ENCODE measurements at places on chromosomes 2 and 18.

DNA sequence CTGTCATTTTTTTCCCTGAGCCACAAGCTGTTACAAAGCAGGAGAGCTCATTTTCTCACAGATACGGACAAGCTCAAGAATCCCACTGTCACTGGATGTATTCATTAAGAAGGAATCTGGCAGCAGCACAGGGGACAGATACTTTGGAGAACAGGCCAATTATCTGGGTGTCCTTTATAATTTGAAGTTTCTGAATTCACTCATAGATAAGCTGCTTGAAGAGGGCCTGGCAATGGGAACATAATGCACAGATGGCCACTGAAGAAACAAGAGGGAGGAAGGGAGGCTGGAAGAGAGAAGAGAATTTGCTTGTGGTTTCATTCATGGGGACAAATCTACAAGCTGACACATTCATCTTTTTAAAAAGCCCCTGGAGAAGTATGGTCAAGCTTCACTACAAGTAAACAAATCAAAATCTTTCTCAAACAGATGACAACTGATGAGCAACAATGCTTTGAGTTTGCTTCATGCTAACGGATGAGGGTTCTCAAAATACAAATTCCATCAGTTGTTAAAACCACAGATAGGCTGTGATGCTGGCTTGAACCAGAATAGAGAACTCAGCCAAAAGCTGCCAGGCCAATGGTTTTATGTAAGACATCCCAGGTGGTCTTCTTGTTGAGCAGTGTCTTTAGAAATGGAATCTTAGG lies 11.9 kb downstream of the BCL2 start:
- DNase-seq, result no peak

GRCh38 chr18:35215026-35215425 lies 25.8 kb upstream of the ZNF397 start:
- DNase-seq, result no peak

GRCh38 chr2:62573137-62573731 lies 67.2 kb upstream of the TMEM17 start:
- DNase-seq, result no peak

DNA sequence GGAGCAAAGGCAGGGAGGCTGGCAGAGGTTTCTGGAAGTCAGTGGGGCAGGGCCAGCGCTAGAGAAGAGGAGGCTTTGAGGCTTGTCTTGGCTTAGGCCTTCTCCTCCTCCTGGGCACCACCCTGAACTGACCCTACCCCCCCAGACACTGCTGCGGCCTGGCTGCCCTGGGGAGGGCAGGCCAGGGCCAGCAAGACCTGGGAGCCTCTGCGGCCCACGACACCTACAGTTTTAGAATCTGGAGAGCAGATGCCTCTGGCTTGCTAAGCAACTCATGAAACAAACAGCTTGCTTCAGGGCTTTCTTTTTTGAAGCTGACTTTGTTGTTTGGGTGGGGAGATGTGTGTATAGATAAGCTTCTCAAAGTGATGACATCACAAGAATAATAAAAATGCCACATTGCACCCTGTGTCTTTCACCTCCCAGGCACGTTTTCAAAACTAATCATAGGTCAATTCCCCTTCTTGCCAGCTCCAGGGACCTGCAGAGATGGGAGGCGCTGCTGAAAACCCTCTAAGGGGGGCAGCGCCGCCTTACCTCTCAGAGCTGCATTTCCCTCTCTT lies 46.2 kb upstream of the SMAD7 start:
- no peak for DNase-seq

GRCh38 chr18:35430721-35431373 lies 53.7 kb upstream of the ZNF396 start:
- DNase-seq, result no peak

GRCh38 chr2:185567940-185568339 lies 170.7 kb upstream of the FSIP2 start:
- DNase-seq, result no peak

- DNase-seq, result no peak
Measured at GRCh38 chr2:61456070-61456745, 14.7 kb downstream of the USP34 start.

- no peak for DNase-seq
Measured at GRCh38 chr2:170845343-170845742, 28.7 kb downstream of the GAD1 start.

DNA sequence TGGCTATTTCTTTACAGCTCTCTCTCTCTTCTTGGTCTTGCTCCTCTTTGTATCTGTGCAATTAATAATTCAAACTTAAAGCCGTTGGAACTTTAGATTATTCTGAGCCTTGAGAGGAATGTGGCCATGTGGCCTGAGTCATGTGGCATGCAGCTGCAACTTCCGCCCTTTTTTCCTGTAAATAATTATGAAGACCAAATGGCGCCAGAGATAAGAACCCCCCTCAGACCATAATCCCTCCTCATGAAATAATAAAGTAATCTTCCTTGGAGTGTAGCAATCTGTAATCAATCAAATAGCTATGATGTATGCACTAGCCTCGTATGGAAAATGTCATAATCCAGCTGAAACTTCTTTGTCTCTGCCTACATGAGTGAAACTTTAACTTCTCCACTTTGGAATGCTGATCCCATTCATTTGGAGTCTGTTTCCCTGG lies 13.5 kb upstream of the TWSG1 start:
- DNase-seq, result no peak

GRCh38 chr2:24047703-24048033 lies 477 bp upstream of the WDCP start:
- DNase-seq, result no peak

- no peak for DNase-seq
Measured at GRCh38 chr2:23327887-23328286, 57.1 kb upstream of the KLHL29 start.

DNA sequence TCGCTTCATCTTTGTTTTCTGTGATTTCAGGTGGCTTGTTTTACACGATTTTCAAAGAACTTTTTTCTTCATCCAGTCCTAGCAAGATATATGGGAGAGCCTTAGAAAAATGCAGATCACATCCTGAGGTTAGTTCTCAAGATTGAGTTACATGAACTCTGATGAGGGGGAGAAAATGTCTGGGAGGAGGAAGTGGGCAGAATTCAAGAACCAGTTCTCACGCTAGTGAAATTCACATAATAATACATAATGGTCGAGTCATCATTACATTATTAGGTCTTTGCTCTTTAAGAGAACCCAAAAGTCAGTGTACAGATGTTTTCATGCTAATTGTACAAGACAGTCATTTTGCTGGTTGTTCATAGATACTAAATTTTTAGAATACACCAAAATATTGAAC lies 7.0 kb downstream of the TIMM21 start:
- no peak for DNase-seq

- DNase-seq, result no peak
Measured at GRCh38 chr2:17470855-17471641, 47.2 kb downstream of the RAD51AP2 start.

- no peak for DNase-seq
Measured at GRCh38 chr2:30162806-30163205, 16.0 kb downstream of the YPEL5 start.

GRCh38 chr18:62332964-62333695 lies 8.0 kb downstream of the TNFRSF11A start:
- no peak for DNase-seq

GRCh38 chr2:76387294-76387693 lies 676.6 kb upstream of the GCFC2 start:
- no peak for DNase-seq

Measured in stimulated activated CD8-positive, alpha-beta memory T cell treated with anti-CD3 and anti-CD28 coated beads, Interleukin-2, amount 100 ng/mL, for 1 hour (primary cell).